ENCODE measurements at places on chromosomes 4 and X.

DNA sequence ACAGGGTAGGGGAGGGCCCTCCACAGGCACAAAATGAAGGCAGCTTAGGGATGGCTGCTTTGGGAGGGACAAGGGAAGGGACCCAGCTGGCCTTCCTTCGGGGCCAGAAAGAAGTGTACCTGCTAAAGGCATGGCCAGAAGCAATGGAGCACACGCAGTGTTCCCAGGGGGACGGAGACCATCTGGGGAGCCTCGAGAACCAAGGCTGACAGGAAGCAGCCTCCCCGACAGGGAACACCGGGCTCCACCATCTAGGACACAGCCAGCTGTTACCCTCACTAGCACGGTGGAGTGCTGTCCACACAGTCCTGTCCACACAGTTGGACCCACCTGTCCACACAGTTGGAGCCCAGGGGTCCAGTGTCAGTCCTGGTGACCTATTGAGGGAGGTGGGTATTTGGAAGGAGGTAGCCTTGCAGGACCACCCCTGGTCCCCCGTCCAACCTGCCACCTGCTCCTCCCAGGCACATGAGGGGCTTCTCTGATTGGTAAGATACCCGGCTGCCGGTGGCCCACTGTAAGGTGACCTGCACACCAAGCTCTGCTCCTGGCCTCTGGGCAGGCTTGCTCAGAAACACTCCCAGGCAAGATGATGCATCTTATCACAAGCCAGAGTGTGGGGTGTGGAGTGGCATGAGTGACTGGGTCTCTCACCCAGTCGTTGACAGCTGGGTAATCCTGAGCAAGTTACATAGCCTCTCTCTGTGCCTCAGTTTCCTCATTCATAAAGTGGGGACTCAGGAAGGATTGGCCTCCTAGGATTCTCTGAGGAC is 20.5 kb upstream of the AFAP1 start:
- peaks cover 10% of the 10 kb centered on the region for H3K4me1 ChIP-seq
- no peak for DNase-seq
- H3K27me3 ChIP-seq, result peaks cover 18% of the 10 kb centered on the region
- H3K36me3 ChIP-seq, result no peaks in the 10 kb centered on the region
- no peak overlapping the region for H3K4me3 ChIP-seq

GRCh38 chr4:48777739-48778138 is 2.3 kb downstream of the FRYL start:
- peaks cover 61% of the 10 kb centered on the region for H3K4me1 ChIP-seq
- H3K27ac ChIP-seq, result peak overlapping the region; percentile 46
- no peaks in the 10 kb centered on the region for H3K27me3 ChIP-seq
- no peak for DNase-seq
- H3K4me3 ChIP-seq, result peak overlapping the region; percentile 94

DNA sequence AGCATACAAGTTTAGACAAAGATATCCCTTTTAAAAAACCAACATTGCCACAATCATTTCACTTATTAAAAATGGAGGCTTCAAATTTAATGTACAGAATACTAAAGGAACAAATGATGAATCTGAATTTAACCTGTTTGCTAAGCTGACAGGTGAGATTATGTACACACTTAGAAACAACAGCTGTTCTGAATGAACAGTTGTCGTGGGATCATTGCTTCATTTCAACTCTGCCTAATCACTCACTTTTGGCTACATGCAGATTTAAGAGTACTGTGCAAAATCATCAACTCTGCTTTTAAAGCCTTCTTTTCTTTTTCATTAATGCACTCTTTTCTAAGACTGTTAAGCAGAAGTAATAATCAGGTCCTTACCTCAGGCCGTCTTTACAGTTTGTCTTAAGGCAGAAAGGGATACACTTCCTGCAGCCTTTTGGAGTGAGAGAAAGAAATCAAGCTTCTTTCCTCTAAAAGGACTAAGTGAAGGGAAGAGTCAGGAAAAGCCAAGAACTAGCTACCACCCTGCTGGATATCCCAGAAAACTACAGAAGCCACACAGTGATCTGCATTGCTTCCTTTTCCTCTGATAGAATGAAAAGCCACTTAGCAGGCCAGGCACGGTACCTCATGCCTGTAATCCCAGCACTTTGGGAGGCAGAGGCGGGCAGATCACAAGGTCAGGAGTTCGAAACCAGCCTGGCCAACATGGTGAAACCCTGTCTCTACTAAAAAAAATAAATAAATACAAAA is 54.7 kb upstream of the NPNT start:
- no peak overlapping the region for H3K4me3 ChIP-seq
- no peak for DNase-seq
- no peaks in the 10 kb centered on the region for H3K27me3 ChIP-seq
- H3K4me1 ChIP-seq, result no peaks in the 10 kb centered on the region
- H3K36me3 ChIP-seq, result peaks cover 43% of the 10 kb centered on the region

GRCh38 chr4:21819086-21819485 is 129.5 kb downstream of the KCNIP4 start:
- no peak overlapping the region for H3K27ac ChIP-seq
- no peaks in the 10 kb centered on the region for H3K36me3 ChIP-seq
- H3K4me1 ChIP-seq, result no peaks in the 10 kb centered on the region
- H3K4me3 ChIP-seq, result no peak overlapping the region
- H3K27me3 ChIP-seq, result no peaks in the 10 kb centered on the region

- no peaks in the 10 kb centered on the region for H3K27me3 ChIP-seq
- no peaks in the 10 kb centered on the region for H3K4me1 ChIP-seq
- H3K27ac ChIP-seq, result no peak overlapping the region
- no peaks in the 10 kb centered on the region for H3K36me3 ChIP-seq
- no peak overlapping the region for H3K4me3 ChIP-seq
These were observed 317.5 kb upstream of the AGA start for GRCh38 chr4:177759729-177760128.

DNA sequence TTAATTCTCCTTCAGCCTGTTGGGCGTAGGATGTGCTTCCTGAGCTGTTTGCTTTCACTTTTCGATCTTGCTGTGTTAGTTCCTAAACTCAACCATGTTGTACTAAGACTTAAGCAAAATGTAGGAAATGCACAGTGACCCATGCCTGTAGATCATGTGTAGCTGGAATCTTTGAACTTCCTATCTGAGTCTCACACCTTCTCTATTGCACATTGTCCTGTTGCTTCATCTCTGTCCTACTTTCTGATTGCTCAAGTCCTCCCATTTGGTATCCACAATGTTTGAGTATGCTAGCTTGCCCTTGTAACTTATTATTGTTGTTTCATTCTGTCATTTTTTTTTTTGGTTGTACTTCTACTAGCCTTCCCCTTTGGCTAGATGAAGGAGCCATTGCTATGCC is 239.6 kb downstream of the PPP1R2C start:
- DNase-seq, result no peak
- no peaks in the 10 kb centered on the region for H3K27me3 ChIP-seq
- no peaks in the 10 kb centered on the region for H3K4me1 ChIP-seq

GRCh38 chr4:168380290-168380689 is 61.7 kb upstream of the DDX60 start:
- DNase-seq, result no peak
- no peak overlapping the region for H3K4me3 ChIP-seq
- H3K4me1 ChIP-seq, result peaks cover 13% of the 10 kb centered on the region
- H3K36me3 ChIP-seq, result peaks cover 76% of the 10 kb centered on the region

DNA sequence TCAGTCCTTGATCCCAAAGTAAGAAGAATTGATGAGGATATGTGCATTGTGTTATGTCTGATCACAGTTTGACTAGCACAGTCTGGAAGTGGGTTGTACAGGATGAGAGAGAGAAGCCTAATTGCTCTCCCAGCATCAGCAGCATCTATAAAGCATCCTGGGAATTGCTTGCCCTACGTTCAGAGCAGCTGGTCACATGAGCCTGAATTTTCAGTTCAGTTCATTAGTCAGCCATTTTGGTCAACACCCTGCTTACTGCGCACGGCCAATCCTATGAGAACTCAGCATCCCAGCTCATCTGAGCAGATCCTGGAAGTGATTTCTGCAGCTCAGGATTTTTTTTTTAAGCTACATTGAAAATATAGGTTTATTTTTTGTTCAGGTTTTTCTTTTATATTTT is at the start of gene RUFY3:
TSS of gene RUFY3 (plus strand) at position 218 of the 400 bp plus-strand sequence. CDS start 610 bp downstream, outside the sequence.
- H3K4me3 ChIP-seq, result no peak within 1 kb of the TSS
- no peak for DNase-seq
- H3K36me3 ChIP-seq, result no peaks in the 10 kb centered on the region
- peaks cover 9% of the 10 kb centered on the region for H3K4me1 ChIP-seq
- H3K27ac ChIP-seq, result no peak within 1 kb of the TSS
- no peaks in the 10 kb centered on the region for H3K27me3 ChIP-seq

DNA sequence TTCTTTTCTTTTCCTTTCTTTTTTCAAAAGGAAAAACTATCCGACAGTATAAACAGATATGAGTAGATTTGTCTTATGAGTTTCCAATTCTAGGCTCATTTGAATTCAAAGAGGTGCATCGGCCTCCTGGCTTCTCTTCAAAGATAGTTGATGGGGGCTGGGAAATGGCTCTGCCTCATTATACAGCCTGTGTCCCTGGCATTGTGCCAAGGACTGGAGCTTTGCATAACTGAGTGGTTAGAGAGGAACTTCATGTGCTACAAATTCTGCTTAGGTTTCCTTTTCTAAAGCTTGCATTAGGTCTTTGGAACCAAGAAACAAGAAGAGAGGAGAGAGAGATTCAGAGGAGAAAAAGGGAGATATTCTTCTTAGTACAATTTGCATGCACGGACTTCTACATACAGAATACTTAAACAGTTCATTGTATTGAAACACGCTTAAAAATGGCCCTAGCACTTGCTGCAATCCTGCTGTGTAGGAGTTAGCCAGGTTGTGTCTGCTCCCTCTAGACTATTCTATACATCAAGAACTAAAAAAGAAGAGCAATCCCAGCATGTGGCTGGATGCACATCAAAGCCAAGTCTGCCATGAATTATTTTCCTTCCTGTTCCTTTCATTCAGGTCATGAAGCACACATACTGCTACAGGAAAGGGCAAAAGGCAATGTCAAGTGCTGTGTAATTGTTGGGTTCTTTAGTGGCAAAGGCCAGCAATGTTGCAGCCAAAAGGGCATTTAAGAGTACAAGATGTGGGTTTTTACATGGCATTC is 70.9 kb downstream of the INTS12 start:
- peaks cover 17% of the 10 kb centered on the region for H3K4me1 ChIP-seq
- H3K27ac ChIP-seq, result no peak overlapping the region
- H3K27me3 ChIP-seq, result peaks cover 5% of the 10 kb centered on the region
- peak overlapping the region; percentile 11 for H3K4me3 ChIP-seq

DNA sequence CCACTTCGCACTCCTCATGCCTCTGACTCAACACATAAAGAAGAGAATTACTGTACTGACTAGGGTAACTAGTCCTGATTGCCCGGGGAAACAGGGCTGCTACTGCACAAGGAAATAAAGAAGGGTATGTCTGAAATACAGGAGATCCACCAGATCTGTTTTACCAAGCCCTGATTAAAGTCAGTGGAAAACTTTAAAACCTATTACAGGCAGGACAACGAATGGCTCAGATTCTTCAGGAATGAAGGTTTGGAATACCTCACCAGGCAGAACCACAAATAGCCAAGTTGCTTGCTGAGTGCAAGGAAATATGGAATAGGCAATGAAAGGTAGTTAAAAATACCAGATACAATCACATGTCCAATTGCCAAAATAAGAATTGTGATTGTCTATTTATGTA is 17.3 kb downstream of the LAMTOR3 start:
- peaks cover 3% of the 10 kb centered on the region for H3K4me1 ChIP-seq
- no peaks in the 10 kb centered on the region for H3K27me3 ChIP-seq
- DNase-seq, result no peak
- H3K36me3 ChIP-seq, result peaks cover 55% of the 10 kb centered on the region

DNA sequence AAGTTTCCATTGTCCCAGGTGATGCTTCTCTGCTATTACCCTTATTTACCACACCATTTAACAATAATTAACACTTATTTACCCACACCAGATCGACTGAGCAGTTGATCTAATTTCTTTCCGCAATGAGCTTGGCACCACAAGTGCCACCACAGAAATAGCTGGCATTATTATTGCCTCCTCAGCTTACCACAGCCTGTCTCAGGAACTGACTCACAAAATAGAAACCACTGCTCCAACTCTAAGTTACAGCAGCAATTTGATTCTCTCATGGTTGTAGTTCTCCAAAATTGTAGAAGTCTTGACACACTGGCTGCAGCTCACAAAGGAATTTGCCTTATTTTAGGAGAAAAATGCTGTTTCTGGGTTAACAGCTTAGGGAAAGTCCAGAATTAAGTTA is 22.5 kb downstream of the ZNF721 start:
- no peaks in the 10 kb centered on the region for H3K27me3 ChIP-seq
- no peak for DNase-seq
- H3K36me3 ChIP-seq, result peaks cover 35% of the 10 kb centered on the region
- H3K27ac ChIP-seq, result no peak overlapping the region
- H3K4me1 ChIP-seq, result peaks cover 35% of the 10 kb centered on the region
- H3K4me3 ChIP-seq, result no peak overlapping the region

GRCh38 chr4:42562016-42562415 is 94.9 kb downstream of the ATP8A1 start:
- no peak overlapping the region for H3K4me3 ChIP-seq
- H3K4me1 ChIP-seq, result no peaks in the 10 kb centered on the region
- no peak for DNase-seq
- no peaks in the 10 kb centered on the region for H3K27me3 ChIP-seq
- H3K36me3 ChIP-seq, result peaks cover 53% of the 10 kb centered on the region

DNA sequence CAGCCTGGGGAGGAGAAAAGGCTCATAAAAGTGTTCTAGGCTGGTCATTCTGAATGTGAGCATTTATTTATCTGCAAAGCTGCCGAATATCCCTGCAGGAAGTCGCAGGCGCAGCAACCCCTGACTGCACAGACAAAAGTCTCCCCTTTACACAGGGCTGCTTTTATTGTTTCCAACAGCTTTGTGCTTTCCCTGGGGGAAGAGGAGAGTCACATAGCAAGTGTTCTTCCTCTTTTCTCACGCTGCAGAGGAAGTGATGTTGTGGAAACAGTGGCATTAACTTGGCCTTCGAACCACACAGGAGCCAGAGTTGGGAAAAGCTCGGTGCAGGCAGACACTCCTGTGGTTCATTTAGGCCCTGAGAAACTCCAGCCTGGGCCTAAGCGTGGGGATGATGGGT is 81.5 kb upstream of the BCOR start:
- H3K4me1 ChIP-seq, result peaks cover 28% of the 10 kb centered on the region
- H3K36me3 ChIP-seq, result peaks cover 3% of the 10 kb centered on the region
- DNase-seq, result no peak
- no peak overlapping the region for H3K4me3 ChIP-seq

DNA sequence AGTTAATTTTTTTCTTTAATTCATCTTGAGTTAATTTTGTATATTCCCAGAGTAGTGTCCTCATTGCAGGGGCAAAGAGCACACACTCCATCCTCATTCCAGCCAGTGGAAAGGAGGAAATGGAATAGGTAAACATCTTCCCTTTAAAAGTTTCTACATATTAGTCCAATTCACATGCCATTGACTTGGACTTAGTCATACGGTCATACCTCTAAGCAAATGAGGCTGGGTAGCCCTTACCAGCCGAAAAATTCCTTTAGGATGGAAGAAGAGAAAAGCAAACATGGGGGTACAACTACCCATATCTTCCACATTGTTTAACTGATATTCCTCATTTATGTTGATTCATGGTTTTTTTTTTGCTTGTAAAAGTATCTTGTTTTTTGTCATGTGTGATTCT is 37.4 kb upstream of the NDP start:
- no peak overlapping the region for H3K27ac ChIP-seq
- peaks cover 7% of the 10 kb centered on the region for H3K4me1 ChIP-seq

GRCh38 chr4:79657379-79657778 is 249.4 kb upstream of the GK2 start:
- H3K4me1 ChIP-seq, result no peaks in the 10 kb centered on the region
- no peaks in the 10 kb centered on the region for H3K27me3 ChIP-seq
- no peak overlapping the region for H3K27ac ChIP-seq
- H3K36me3 ChIP-seq, result no peaks in the 10 kb centered on the region
- no peak for DNase-seq

GRCh38 chrX:145821898-145822571 is 4.4 kb downstream of the SLITRK2 start:
- no peak for DNase-seq
- no peak overlapping the region for H3K27ac ChIP-seq
- no peaks in the 10 kb centered on the region for H3K36me3 ChIP-seq
- peaks cover 16% of the 10 kb centered on the region for H3K27me3 ChIP-seq
- H3K4me3 ChIP-seq, result no peak overlapping the region
